Left renal pelvis (tissue), 4 donors: ENCODE measurements at places on chromosomes 5 and 9. TPM values are rescaled to one million over a fixed set of nuclear protein-coding genes. Genes with fewer than 3 reads are reported as not detected.

Gene TICAM2
- 1.7 TPM for polyA plus RNA-seq

DNA sequence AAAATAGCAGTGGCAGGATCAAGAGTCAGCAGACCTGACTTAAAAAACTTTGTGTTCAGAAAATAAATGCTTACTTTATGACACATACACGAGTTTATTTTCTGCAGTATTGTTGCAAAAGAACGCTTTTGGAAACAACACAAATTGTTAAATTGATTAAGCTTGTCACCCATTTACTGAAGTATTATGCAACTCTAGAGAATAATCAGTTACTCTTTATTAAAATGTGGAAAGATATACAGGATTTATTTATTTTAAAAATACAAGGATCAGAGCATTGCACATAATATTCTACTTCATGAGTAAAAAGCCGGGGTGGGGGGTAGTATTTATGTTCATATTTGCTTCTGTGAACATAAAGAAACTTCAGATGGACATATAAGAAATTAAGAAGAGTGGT lies 20.0 kb downstream of the FYB1 start:
- no peak for DNase-seq

DNA sequence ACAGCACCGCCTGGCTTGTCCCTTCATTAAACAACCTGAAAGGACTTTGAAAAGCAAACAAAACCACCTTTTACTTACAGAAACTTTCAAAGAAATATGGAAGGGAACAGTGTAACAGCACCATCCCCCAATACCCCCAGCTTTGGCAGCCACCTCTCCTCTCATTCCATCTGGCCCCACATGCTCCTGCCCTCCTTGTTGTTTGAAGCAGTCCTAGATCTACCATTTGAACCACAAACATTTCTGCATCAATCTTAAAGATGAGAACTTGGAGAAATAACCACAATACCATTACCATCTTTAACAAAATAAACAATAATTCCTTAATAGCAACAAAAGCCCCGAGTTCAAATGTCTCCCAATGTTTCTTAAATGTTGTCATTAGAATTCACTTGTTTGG lies 17.8 kb upstream of the COL15A1 start:
- DNase-seq, result no peak

Gene CCL21
- polyA plus RNA-seq, result 28.2 TPM

DNA sequence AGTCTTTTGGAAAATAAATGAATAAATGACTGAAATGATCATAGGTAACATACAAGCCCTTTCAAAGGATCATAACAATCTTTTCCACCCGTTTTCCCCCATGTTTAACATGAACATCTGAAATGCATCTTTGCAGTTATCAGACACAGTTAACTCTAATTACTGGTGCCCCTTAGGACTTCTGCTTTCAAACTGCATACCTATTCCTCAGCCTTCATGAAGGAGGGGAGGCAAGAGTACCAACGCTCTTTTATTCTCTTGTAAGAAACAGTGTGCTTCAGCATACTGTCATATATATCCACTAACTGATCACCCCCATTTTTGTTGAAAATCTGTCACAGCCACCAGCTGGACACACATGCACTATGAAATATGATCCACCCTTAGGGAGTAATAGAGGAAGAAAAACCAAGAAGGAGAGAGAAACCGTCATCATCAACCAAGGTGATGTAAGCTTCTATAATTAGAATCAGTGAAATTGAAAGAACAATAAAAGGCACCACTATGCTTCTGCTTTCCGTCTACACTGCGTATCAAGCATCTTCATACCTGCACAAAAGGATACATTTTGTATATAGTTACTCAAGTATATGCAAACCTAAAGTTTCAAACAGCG lies 98.7 kb downstream of the RAPGEF6 start:
- DNase-seq, result no peak
